Skeletal muscle cell (primary cell): ENCODE measurements at places on chromosomes 13 and 19.
A peak's percentile ranks its signal among the peaks of the same experiment; 100 is the strongest.

DNA sequence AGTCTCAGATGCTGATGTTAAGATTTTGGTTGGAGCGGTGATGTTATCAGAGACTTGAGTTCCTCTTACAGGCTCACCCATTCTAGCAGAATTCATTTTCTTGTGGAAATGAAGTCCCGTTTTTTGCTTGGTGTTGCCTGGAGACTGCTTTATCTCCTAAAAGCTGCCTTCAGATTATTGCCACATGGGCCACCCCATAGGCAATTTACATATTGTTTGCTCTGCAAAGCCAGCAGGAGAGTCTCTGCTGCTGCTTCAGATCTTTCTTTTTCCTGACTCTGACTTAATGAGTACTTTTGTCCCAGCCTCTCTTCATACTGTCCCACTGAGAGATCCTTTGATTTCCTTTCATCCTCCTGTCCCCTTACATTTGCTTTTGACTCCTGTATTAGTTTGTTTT is 114.6 kb downstream of the TDRD3 start:
- no peak for DNase-seq

DNA sequence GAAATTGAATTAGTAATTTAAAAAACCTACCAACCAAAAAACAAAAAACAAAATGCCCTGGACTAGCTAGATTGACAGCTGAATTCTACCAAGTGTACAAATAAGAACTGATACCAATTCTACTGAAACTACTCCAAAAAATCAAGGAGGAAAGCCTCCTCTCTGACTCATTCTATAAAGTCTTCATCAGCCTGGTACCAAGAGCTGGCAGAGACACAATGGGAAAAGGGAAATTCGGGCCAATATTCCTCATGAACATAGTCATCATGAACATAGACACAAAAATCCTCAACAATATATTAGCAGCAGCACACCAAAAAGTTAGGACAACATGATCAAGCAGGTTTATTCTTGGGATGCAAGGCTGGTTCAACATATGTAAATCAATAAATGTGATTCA is 2667.7 kb upstream of the PCDH20 start:
- DNase-seq = no peak

DNA sequence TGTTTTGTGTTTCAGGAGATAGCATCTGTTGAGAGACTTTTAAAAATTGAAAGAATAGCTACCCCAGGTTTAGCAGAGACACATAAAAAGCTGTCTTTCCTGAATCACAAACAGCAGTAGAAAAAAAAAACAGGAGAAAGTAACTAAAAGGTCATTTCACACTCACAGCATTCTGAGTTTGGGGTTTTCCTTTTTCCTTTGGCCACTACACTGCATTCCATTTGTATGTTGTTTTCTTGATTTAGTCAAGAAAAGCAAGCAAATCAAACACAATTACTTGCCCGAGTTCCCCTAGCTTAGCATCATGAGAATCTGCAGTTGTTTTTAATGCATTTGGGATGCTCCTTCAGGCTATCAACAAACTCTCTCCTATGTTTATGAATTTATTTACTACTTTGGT is 161.0 kb downstream of the KCTD12 start:
- peak; percentile 47 for DNase-seq

DNA sequence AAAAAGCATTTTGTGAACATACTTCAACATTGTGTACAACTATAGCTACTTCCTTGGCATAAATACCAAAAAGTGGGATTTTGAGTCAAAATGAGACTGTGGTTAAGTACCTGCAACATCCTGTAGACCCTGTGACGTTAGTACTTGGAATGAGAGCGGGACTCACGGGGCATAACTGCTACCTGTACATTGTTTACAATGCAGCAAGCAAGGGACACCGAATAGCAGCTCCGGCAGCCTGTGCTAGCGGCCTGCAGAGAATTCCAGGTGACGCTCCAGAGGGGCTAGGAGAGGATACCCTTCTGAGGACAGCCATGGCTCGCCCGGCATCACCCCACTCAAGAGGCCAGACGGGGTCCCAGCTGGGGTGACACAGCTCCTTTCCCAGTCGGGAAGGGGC is 824 bp upstream of the ZNF331 start:
- no peak for DNase-seq

DNA sequence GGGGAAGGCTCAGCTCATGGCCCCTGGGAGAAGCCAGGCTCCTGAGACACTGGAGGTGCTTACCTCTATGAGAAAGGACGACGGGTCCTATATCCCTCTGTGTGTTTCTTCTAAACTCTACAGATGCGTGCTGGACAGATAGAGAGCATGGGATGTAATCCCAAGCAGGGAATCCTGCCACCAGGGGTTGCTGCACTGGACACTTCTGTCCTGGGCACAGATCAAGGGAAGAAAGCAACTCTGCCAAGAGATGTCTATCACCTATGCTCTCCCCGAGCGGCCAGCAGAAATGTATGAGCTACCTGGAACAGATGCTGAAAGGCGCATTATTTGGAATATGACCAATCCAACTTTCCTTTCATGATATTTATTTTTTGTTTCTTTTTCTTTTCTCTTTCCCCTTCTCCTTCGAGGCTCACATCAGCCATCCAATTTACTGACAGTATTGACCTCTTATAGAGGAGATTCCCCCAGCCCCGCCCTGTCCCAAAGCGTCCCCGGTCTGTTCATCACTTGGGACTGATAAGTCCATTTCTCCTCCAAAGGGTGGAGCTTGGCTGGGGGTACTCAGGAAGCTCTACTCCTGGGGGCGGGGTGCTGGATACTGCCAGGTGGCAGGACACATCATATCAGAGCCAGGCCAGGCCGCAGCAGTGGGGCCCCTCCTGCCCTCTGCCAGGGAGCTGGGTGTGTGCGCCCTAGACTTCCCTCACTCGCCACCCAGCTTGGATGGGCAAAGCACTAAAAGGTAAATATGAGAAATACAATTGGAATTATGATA is 34.2 kb downstream of the TSHZ3 start:
- no peak for DNase-seq

GRCh38 chr13:40539576-40540327 is 126.7 kb downstream of the FOXO1 start:
- no peak for DNase-seq

DNA sequence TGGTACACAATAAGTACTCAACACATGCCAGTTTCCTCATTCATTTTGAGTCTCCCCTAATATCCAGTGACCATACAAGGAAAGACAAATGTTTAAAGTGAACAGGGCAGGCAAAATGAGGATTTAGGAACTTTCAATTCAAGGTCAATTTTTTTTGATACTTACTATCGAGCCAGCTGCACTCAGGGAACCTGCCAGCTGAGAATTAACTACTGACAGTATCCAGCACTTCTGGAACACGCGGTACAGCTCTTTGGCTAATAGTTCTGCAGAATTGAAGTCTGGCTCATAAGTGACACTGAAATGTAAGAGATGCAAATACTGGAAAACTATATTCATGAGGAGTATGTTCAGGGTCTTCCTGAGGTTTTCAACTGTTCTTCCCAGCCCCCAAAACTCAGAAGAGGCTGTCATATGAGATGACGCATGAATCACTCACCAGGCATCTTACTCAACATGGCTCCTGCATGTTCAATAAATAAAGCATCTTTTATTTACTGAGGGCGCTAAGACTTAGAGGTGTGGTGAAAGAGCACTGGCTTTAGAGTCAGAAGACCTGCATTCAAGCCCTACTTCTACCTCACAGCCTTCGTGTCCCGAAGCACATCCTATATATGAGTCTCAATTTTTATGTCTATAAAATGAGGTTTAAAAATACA is 25.6 kb downstream of the RUBCNL start:
- DNase-seq = no peak

- no peak for DNase-seq
These were observed 2.6 kb upstream of the CDADC1 start for GRCh38 chr13:49245101-49245500.

DNA sequence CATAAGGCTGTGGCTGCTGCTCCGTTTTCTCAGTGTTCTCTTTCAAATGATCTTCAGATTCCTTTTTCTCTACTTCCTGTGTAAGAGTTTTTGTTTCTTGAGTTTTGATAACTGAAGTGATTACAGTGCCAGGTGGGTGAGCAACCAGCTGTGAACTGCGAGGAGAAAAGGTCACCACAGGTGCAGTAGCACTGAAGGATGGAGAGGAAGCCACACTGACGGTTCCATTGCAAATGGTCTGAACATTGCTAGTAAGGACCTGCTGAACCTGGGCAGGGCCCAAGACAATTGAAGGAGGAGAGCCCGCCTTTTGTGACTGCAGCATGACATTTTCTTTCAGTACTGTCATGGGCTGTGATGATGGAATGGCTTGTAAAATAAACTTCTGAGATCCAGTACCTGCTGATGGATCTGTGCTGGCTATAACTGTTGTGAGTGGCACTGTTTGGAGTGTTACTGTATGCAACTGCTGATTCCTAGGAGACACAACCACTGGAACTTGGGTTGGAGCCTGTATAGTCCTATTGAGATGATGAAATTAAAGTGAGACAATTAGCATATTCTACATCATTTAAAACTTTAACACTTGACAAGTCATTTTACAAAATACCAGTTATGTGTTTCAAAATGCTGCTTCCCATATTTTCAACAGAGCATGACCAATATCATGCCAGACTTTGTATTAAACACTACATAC is 85.5 kb downstream of the ELF1 start:
- no peak for DNase-seq

DNA sequence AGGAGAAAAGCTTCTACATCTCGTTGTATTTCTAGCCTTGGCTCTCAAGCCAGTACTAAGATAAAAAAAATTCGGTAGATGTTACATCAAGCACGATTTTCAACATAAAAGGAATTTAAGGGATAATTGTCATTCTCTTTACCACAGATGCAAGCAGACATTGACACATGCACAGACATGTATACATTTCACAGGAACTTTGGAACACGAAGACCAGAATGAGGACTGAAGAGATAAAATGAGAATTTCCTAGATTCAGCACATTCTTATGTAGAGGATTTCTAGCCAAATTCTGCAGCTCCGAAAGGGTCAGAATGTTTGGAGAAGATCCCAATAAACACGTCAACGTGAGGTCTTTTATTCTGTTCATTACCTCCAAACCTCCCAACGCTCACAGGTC is 284.5 kb upstream of the ARGLU1 start:
- no peak for DNase-seq

DNA sequence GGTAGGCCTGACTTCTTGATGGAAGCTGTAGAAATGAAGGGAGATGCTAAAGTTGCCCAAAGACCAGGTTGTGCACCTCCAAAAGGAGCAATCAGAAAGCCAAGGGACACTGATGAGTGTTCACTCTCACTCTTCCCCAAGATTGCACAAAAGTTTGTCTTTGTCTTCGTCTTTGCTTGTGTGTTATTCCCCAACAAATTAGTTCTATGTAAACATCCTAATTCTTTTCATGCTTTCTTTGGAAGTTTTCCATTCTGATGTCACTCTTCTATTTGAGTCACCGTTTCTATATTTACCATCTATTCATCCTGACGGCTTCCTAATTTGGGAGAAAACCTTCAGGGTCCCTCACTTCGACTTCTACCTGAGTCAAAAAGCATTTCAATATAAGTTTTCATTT is 3.7 kb upstream of the TMEM272 start:
- no peak for DNase-seq

DNA sequence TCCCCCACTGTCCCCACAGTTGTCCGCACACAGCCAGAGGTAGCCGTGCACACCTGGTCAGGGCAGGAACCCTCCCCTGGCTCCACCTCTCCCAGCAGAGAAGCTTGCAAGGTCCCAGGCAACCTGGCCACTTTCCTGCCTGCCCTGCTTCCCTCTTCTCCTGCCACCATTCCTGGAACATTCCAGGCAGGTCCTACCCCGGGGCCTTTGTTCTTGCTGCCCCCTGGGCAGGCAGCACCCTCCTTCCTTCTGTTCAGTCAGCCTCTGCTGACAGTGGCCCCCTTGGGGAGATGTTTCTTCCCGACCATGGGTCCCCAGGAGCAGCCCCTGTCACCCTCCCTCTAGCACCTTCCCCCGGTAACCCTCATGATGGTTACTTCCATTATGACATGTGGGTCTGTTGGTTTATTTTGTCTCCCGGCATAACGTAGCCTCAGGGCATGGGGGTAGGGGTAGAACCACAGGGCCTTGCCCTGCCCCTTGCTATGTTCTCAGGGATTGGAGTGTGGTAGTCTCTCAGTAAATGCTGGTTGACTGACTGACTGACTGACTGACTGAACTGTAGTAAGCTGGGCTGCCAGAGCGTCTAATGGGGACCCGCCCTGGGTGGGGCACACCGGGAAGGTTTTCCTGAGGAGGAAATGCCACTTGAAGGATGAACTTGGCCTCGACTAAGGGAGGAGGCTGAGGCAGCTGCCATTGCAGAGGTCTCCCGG is 10.8 kb downstream of the PAK4 start:
- DNase-seq = no peak

DNA sequence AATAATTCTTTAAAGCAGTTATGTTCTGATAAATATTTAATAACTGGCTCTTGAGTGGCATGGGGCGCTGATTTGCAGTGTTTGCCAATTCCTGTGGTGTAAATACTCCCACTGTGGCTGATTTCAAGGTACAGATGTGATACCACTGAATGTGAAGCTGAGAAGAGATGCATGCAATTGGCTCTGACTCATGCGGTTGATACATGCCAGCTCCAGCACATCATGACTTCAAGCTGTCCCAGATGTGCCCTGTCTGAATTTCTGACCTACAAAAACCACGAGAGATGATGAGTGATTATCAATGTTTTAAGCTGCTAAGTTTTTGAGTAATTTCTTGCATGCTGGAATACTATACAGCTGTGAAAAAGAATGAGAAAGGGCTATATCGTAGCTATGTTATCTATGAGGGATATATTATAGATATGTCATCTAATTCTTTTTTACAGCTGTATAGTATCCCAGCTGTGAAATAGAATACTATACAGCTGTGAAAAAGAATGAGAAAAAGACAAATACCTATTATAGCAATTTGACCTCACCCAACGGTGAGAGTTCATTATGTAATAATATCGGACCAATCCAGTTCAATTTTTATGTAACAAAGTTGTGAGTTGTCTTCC is 7.6 kb upstream of the ACSBG2 start:
- no peak for DNase-seq

DNA sequence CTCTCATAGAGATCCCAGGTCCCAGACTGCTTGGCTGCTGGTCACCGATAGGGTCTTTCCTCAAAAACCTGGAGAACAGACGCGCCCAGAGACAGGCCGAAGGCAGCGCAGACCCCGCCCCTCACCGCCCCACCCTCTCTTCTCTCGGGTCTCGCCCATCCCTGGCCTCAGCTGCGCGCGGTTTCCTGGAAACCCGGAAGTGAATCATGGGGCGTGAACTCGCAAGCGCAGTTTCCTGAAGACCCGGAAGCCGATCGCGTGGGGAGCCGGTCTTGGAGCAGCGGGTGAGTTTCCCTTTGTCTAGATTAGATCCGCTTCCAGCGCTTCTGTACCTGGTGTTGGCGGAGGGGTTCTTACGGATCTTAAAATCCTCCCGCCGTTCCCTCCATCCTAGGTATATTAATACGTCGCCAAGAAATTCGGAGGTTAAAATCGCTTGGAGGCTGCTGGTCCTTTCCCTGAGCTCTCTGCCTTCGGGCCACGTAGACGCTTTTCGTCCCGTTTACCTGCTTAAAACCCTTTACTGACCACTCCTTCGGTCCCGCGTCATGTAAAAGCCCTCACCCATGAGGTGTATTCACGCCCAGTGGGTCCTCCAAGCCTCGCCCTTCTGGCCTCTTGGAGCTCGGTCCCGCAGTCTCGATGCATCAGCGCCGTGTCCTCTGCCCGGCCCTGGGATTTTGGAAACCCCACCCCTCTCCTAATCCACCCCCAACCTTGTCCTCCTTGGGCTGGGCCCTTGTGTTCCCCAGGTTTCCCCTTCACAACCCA is at the start of gene ZNF578:
Gene ZNF578 (plus strand): TSS at position 230 of the 771 bp plus-strand sequence. CDS start 48,293 bp downstream, outside the sequence.
- peak; percentile 66 for DNase-seq
